CD8-positive, alpha-beta memory T cell (primary cell): ENCODE measurements at places on chromosomes 4 and X.
A peak's percentile ranks its signal among the peaks of the same experiment; 100 is the strongest.

- DNase-seq: peak; percentile 23
Observed at GRCh38 chr4:39932776-39933402, 44.8 kb downstream of the PDS5A start.

DNA sequence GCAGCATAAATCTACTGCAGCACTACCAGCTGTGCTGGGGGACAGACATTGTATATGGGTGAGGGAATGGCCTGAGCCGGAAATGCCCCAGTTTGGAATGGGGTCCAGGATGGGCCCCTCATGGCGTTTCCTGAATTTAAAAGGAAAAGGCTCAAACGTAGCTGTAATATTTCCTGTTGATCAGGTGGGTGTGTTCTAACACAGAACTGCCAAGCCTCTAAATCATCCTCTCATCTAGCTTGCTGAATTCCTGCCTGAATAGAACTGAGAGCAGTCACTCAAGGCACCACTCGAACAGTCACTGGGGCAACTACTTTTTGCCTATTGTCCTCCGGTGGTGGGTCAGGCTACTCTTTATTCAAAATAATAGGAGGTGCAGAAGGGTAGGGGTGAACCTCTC is 28.7 kb downstream of the ADH6 start:
- DNase-seq: no peak

GRCh38 chrX:39367416-39367815 is 566.2 kb downstream of the MID1IP1 start:
- no peak for DNase-seq

- DNase-seq: no peak
Observed at GRCh38 chrX:135454816-135455215, 33.1 kb downstream of the SMIM10L2A start.

DNA sequence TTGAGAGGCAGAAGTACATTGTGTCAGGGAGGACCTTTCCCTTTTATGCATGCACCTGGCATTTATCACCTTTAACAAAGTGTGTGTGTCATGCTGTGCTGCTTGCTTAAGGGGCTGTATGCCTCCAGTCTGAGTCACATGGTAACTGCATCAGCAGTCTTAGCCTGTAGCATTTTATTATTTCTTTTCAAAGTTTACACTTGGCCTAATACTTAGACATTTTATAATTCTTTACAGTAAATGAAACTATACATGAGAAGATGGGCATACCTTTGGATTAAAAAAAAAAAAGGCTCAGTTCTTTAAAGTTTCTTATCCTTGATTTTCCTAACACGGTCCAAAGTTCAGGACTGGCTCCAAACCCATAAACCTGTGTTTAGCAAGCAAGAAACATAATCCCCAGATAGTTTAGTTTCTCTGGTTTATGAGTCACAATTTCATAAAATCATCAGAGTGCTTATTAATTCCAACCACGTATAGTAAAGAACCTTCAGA is 14.6 kb downstream of the NPNT start:
- no peak for DNase-seq

DNA sequence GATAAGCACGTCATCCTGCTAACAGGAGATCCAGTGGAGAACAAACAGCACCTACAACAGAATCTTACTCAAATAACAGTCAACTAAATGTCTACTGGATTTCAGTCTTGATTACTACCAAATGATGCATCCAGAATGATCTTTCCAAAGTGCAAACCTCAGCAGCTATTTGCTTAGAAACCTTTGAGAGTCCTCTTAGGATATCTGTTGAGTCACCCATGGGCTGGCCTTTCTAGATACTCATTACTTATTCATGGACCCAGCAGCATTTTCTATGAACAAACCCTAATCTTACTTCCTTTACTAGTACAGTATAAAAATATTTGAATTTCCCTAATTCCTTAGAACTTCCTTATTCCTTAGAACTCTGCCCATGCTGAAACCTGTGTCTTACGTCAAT is 118.5 kb upstream of the PABPC4L start:
- no peak for DNase-seq

GRCh38 chrX:44428989-44429627 is 85.6 kb upstream of the EFHC2 start:
- no peak for DNase-seq

DNA sequence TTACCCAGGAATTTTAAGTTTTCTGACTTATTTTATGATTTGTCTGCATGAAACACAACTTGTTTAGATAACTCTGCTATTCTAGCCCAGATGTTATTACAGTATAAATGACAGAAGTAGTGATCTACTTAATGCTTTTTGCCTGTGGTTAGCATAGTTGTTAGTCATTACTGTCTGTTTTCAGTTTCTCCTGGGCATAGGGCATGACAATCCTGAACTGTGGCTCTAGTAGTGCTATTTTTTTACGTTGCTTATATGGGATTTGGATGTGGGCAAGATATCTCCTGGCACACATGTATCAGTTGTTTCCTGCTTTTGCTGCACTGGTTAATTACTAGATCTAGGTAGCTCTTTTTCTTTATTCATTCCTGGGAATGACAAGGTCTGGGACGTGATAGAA is 1005.8 kb downstream of the PCDH18 start:
- no peak for DNase-seq

GRCh38 chr4:113539408-113539807 is 222.1 kb downstream of the CAMK2D start:
- DNase-seq: no peak

DNA sequence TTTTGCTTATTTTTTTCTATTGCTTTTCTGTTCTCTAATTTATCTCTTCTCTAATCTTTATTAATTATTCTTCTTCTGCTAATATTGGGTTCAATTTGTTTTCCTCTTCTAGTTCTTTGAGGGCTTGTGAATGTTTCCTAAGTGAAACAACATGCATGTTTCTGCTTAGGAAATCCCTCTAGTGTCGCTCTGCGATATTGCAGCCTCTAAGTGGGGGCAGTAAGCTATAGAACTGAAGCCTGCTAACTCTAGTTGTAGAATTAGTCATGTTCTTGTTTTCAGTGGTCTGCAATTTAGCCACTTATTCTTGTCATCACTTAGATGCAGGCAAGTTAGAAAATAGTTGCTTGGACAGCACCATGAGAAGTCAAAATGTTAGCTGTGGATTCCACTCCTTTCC is 222.6 kb downstream of the SPIN4 start:
- DNase-seq: no peak
